Activated CD8-positive, alpha-beta T cell treated with anti-CD3 and anti-CD28 coated beads for 36 hours (primary cell): ENCODE measurements at places on chromosomes 3 and 15. TPM values are rescaled to one million over a fixed set of nuclear protein-coding genes. Genes with fewer than 3 reads are reported as not detected.

- peak overlapping the region; percentile 98 for H3K27ac ChIP-seq
- no peaks in the 10 kb centered on the region for H3K36me3 ChIP-seq
- peaks cover 78% of the 10 kb centered on the region for H3K4me1 ChIP-seq
- no peak overlapping the region for H3K4me3 ChIP-seq
- DNase-seq, result no peak
Measured at GRCh38 chr3:10196389-10197052, 31.8 kb downstream of the IRAK2 start.

DNA sequence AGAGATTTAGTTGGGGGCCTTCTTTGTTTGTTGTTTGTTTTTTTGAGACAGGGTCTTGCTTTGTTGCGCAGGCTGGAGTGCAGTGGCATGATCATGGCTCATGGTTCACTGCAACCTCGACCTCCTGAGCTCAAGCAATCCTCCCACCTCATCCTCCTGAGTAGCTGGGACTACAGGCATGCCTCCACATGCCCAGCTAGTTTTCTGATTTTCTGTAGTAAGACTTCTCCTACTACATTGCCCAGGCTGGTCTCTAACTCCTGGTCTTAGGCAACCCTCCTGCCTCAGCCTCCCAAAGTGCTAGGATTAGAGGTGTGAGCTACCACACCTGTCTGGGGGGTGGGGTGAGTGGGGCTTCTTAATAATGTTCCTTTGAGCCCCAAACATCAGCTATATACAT lies 148.3 kb upstream of the ADAMTS9 start:
- DNase-seq, result no peak
- H3K4me3 ChIP-seq, result no peak overlapping the region
- H3K36me3 ChIP-seq, result no peaks in the 10 kb centered on the region
- H3K4me1 ChIP-seq, result no peaks in the 10 kb centered on the region

DNA sequence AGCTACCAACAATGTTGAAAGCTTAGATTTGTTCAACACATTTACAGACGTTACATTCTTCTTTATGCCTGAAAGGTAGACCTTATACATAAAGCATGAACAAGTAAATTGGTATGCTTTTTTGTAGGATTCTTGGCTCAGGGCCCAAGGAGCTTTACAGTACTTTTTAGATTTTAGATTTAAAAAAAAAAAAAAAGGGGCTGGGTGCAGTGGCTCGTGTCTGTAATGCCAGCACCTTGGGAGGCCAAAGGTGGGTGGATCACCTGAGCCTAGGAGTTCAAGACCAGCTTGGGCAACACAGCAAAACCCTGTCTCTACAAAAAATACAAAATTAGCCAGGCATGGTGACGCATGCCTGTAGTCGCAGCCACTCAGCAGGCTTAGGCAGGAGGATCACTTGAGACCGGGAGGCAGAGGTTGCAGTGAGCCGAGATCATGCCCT lies 39.7 kb downstream of the MEF2A start:
- peaks cover 38% of the 10 kb centered on the region for H3K36me3 ChIP-seq
- H3K27me3 ChIP-seq, result no peaks in the 10 kb centered on the region
- peaks cover 60% of the 10 kb centered on the region for H3K4me1 ChIP-seq

DNA sequence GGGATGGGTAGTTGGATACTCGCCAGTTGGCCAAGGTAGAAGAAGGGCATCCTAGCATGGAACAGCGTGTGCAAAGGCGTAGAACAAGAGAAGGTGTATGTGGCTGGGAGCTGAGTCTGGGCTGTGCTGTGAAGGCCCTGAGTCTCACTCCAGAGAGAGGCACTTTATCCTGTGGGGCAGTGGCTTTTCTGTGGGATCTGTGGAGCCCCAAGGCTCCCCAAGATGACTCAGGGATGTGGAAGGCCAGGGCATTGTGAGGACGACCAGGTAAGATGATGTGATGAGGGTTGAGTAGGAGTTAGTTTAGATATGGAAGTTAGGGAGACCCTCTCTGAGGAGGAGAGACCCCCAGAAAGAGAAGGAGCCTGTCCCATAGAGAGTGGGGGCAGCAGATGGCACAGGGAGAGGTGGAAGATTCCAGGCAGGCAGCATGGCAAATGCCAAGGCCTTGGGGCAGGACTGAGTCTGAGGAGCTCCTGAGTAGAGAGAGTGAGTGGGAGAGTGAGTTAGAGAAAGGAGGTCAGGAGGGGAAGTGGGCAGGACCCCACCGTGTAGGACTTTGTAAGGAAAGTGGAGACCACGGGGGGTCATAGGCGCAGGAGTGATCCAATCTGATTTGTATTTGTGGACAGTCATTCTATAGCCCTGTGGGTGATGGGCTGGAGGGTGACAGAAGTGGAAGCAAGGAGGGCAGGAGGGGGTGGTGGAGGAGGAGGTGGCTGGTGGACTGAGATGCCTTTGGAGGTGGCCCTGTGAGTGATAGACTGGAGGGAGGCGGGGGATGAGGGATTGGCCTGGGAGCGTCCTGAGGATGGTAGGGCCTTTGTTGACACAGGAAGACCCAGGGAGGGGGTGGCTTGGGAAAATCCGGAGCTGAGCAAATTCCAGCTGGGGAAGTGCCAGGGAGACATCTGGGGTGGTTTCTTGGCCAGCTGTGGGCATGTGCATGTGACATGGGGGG lies 50.3 kb downstream of the FBLN2 start:
- DNase-seq, result no peak
- H3K4me3 ChIP-seq, result no peak overlapping the region
- no peaks in the 10 kb centered on the region for H3K27me3 ChIP-seq
- no peak overlapping the region for H3K27ac ChIP-seq
- H3K36me3 ChIP-seq, result no peaks in the 10 kb centered on the region

- DNase-seq, result no peak
- no peaks in the 10 kb centered on the region for H3K27me3 ChIP-seq
- no peaks in the 10 kb centered on the region for H3K4me1 ChIP-seq
- H3K4me3 ChIP-seq, result no peak overlapping the region
- H3K27ac ChIP-seq, result no peak overlapping the region
- H3K36me3 ChIP-seq, result peaks cover 16% of the 10 kb centered on the region
Measured at GRCh38 chr15:100120111-100120510, 221.7 kb downstream of the ADAMTS17 start.

DNA sequence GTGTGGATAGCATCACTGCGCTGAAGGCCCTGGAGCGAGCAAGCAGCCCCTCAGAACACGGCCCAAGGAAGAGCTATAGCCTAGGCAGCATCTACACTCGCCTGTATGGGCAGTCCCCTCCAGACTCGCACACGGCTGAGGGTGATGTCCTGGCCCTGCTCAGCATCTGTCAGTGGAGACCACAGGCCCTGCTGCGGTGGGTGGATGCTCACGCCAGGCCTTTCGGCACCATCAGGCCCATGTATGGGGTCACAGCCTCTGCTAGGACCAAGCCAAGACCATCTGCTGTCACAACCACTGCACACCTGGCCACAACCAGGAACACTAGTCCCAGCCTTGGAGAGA lies 20.5 kb downstream of the ATRIP start:
- H3K36me3 ChIP-seq, result peaks cover 46% of the 10 kb centered on the region
- peaks cover 44% of the 10 kb centered on the region for H3K4me1 ChIP-seq
- DNase-seq, result no peak
- H3K27ac ChIP-seq, result peak overlapping the region; percentile 96
- no peaks in the 10 kb centered on the region for H3K27me3 ChIP-seq
- H3K4me3 ChIP-seq, result peak overlapping the region; percentile 87

- DNase-seq, result peak; percentile 46
- no peaks in the 10 kb centered on the region for H3K36me3 ChIP-seq
- no peak overlapping the region for H3K4me3 ChIP-seq
- no peaks in the 10 kb centered on the region for H3K27me3 ChIP-seq
Measured at GRCh38 chr3:50472958-50473357, 30.5 kb downstream of the CACNA2D2 start.

GRCh38 chr3:168060317-168060716 lies 35.4 kb downstream of the GOLIM4 start:
- no peak overlapping the region for H3K4me3 ChIP-seq
- peaks cover 2% of the 10 kb centered on the region for H3K27me3 ChIP-seq
- DNase-seq, result no peak
- H3K36me3 ChIP-seq, result no peaks in the 10 kb centered on the region
- H3K4me1 ChIP-seq, result peaks cover 18% of the 10 kb centered on the region

GRCh38 chr3:134597390-134597970 lies 53.3 kb downstream of the KY start:
- H3K27me3 ChIP-seq, result peaks cover 5% of the 10 kb centered on the region
- DNase-seq, result no peak
- H3K4me1 ChIP-seq, result peaks cover 9% of the 10 kb centered on the region
- H3K27ac ChIP-seq, result no peak overlapping the region
- no peak overlapping the region for H3K4me3 ChIP-seq

DNA sequence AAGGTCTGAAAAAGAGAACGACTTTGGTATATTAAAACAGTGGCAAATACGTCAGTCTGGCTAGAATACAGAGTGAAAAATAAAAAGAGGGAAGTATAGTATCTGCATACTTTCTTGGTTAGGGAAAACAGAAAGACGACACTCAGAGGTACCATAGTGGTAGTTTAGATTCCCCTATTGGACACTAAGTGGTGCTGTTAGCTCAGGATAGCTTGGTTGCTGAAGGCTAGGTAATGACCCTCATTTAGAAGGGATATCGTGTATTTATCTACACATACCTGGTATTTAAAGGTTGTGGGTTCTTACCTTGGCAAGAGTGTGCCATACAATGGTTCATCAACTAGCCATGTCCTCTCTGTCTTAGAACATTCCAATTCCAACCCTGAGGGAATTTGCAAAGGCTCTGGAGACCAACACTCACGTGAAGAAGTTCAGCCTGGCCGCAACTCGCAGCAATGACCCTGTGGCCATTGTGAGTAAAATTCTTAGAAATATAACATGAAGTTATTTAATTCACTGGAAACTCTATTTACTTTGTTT lies 31.0 kb downstream of the TMOD2 start:
- peaks cover 26% of the 10 kb centered on the region for H3K36me3 ChIP-seq
- H3K4me3 ChIP-seq, result no peak overlapping the region
- H3K4me1 ChIP-seq, result no peaks in the 10 kb centered on the region

- H3K4me3 ChIP-seq, result no peak overlapping the region
- peaks cover 11% of the 10 kb centered on the region for H3K36me3 ChIP-seq
- DNase-seq, result no peak
- no peak overlapping the region for H3K27ac ChIP-seq
- peaks cover 12% of the 10 kb centered on the region for H3K27me3 ChIP-seq
- H3K4me1 ChIP-seq, result peaks cover 5% of the 10 kb centered on the region
Measured at GRCh38 chr3:48596676-48597407, 1.7 kb upstream of the COL7A1 start.

GRCh38 chr15:91127236-91127955 lies 27.3 kb downstream of the SV2B start:
- H3K4me1 ChIP-seq, result no peaks in the 10 kb centered on the region
- H3K27me3 ChIP-seq, result peaks cover 23% of the 10 kb centered on the region
- H3K27ac ChIP-seq, result no peak overlapping the region
- DNase-seq, result no peak
- no peak overlapping the region for H3K4me3 ChIP-seq

DNA sequence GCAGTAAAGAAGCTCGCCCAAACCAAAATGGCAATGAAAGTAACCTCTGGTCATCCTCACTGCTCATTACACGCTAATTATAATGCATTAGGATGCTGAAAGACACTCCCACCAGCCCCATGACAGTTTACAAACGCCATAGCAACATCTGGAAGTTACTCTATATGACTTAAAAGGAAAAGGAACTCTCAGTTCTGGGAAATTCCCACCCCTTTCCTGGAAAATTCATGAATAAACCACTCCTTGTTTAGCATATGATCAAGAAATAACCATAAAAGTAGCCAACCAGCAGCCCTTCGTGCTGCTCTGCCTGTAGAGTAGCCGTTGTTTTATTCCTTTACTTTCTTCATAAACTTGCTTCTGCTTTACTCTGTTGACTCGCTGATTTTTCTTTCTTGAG lies 164.6 kb downstream of the SMAD6 start:
- H3K27ac ChIP-seq, result no peak overlapping the region
- DNase-seq, result no peak
- H3K27me3 ChIP-seq, result peaks cover 31% of the 10 kb centered on the region
- no peaks in the 10 kb centered on the region for H3K4me1 ChIP-seq
- H3K4me3 ChIP-seq, result no peak overlapping the region
- H3K36me3 ChIP-seq, result no peaks in the 10 kb centered on the region

GRCh38 chr15:66126031-66126441 lies 127.5 kb downstream of the MEGF11 start:
- no peak overlapping the region for H3K27ac ChIP-seq
- H3K4me1 ChIP-seq, result no peaks in the 10 kb centered on the region
- H3K36me3 ChIP-seq, result no peaks in the 10 kb centered on the region
- DNase-seq, result no peak

DNA sequence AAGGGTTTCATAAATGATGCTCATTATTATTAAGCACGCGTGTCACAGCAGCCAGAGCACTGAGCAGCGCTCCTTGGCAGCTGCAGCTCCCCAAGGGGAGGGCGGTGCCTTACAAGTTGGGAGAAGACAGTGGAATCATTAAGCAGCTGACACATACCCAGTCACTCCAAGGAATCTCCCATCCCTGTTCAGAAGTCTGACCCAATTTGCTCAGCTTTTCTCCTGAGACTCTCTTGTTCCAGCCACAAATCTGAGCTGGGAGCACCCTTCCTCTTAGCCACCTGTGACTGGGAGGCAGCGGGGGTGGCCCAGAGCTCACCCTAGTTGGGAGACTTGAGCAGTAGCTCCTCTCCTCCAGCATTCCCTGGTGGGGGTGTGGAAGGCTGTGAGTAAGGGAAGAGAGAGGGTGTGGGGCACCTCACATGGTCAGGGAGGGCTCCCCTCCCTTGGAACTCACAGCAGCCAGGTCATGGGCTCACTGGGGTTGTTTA lies 64.3 kb downstream of the DUT start:
- no peaks in the 10 kb centered on the region for H3K36me3 ChIP-seq
- no peak overlapping the region for H3K4me3 ChIP-seq
- DNase-seq, result no peak
- H3K27ac ChIP-seq, result no peak overlapping the region
- no peaks in the 10 kb centered on the region for H3K27me3 ChIP-seq

DNA sequence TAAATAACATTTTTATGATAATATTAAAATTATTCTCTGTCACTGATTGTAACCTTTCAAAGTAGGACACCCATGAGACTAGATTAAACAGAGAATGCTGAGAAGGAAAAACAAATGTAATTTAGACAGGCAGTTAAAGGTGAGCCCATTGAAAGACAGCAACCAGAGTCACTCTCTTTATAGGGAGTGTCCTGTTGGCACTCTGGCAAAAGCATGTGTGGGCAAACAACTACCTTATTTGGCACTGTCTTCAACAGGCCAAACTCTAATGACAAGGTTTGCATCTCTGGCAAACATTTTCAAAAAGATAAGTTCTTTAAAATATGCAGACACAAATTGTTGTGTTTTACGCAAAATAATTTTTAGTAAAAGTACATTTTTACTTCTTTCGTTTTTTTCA lies 29.8 kb downstream of the NFKBIZ start:
- no peaks in the 10 kb centered on the region for H3K36me3 ChIP-seq
- no peak overlapping the region for H3K4me3 ChIP-seq
- H3K27ac ChIP-seq, result no peak overlapping the region
- no peaks in the 10 kb centered on the region for H3K27me3 ChIP-seq
- no peaks in the 10 kb centered on the region for H3K4me1 ChIP-seq
- DNase-seq, result no peak

DNA sequence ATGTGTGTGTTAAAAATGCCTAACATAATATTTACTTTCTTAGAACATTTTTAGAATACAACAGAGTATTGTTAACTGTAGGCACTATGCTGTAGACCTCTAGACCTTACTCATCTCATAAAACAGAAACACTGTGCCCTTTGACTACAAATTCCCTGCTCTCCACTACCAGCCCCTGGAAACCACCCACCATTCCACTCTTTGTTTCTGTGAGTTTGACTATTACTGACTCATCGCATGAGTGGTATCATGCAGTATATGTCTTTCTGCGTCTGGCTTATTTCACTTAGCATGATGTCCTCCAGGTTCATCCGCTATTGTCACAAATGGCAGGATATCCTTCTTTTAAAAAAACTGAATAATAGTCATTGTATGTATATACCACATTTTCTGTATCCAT lies 216.7 kb upstream of the CFAP20DC start:
- H3K27ac ChIP-seq, result no peak overlapping the region
- H3K36me3 ChIP-seq, result peaks cover 1% of the 10 kb centered on the region
- no peak overlapping the region for H3K4me3 ChIP-seq
- H3K4me1 ChIP-seq, result peaks cover 4% of the 10 kb centered on the region

CLSTN2 gene
- not detected for total RNA-seq

OSBPL10 gene
- 1.9 TPM for total RNA-seq

ECE2 gene
- not detected for total RNA-seq

GATM gene
- total RNA-seq, result 6.5 TPM
